Inflammatory macrophage (primary cell): ENCODE measurements at places on chromosomes 2 and 18.
A peak's percentile ranks its signal among the peaks of the same experiment; 100 is the strongest.

DNA sequence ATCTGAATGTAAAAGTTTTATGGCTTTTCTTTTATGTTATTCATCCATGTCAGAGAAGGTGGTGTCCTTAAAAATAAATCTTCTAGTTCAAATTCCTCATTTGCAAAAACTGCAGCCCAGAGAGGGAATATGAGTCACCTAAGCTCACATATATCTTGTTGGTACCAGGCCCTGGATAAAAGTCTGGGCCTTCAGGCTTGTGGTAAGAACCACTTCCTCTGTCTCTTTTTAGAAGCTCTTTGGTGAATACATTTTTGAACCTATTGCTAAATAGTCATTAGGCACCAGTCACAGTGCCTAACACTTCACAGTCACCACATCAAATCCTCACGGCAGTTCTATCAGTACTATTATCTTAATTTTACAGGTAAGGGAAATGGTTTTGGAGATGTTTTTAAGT lies 199.2 kb downstream of the KCNS3 start:
- DNase-seq = peak; percentile 51

DNA sequence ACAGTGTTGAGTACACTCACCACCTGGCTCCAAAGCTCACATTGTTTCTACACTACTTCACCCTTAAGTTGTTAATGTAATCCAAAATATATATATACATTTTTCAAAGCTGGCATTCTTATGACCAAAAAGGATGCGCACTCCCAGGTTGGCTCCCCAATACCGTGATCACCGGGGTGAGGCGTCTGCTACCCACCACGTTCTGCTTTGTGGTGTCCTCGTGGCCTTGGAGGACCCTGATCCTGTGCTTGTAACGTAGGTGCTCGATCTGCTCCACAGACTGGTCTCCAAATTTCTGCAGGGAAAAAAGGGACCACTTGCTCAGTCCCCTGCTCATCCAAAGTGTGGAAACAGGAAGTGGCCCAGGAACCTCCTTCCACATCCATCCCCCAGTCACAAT lies 25.8 kb downstream of the RPL31 start:
- DNase-seq = no peak

DNA sequence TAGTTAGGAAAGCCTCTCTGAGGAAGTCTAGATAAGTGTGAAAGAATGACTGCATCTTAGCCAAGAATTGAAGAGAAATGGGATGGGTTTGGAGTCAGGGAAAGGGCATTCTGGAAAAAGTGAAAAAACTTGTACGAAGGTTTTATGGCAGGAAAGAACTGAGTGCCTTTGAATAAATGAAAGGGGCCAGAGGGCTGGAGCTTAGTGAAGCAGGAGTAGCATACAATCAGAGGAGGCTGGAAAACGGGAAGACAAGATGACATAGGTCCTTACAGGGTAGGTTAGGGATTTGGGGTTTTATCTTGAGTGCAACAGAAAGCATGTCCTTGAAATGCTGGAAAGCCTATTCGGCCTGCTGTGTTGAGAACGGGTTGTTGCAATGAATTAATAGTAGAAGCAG lies 152.6 kb upstream of the RND3 start:
- DNase-seq = no peak

GRCh38 chr2:22996911-22997310 lies 388.1 kb upstream of the KLHL29 start:
- no peak for DNase-seq

DNA sequence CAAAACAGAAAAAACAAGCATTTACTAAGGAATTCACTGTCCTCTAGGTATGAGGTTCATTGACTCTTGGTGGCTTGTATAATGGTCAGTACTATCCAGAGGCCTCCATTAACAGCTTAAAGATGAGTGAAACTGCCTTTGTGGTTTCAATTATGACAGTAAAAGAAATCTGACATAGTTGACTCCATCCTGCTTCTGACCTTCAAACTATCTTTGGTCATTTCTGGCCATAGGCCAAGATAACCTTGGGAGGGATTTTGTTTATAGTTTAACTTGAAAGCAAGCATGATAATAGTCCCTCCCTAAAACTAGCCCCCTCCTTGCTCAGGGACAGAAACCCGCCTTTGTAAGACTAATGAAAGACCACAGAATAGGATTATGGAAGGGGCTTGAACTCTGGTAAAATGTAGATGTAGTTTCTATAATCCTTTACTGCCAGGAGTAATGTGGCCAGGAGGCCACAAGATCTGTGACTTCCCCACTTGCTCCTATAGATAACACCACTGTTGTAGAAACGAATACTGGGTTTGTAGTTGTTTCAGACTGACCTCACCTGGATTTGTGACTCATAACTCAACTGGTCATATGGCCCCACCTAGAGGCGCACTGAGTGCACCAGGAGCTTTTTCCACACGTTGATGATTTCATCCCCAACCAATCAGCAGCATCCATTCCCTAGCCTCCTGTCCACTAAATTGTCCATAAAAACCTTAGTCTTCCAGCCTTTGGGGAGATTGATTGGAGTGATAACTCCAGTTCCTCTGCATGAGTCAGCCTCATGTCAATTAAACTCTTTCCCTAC lies 8.6 kb upstream of the PLEKHM3 start:
- peak; percentile 30 for DNase-seq

GRCh38 chr2:173393186-173393585 lies 38.5 kb downstream of the CDCA7 start:
- no peak for DNase-seq

GRCh38 chr2:58483307-58483706 lies 242.2 kb upstream of the FANCL start:
- no peak for DNase-seq

- peak; percentile 99 for DNase-seq
These were observed 24.5 kb upstream of the HPCAL1 start for GRCh38 chr2:10278029-10278762.

GRCh38 chr2:237322564-237322963 lies 91.4 kb downstream of the COL6A3 start:
- DNase-seq = no peak

DNA sequence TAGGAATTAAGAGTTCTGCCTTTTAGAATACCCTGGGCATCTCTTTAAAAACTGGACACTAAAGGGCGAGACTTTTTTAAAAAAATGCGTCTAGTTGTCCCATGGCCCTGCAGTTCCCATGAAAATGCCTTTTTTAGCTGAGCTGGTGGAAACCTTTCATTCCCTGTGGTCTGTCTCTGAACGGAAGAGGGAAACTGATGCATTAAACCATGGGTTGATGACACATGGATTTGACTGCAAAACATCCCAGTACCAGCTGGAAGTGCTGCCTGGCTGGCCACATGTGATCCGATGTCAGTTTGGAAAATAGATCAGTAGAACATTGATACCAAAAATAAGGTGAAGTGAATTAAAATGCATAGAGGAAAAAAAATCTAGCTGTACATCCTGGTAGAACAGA lies 129.2 kb downstream of the MYO1B start:
- DNase-seq = no peak
